ENCODE measurements at places on chromosomes 11 and 22.
A peak's percentile ranks its signal among the peaks of the same experiment; 100 is the strongest.

GRCh38 chr11:118201966-118202365 lies 22.8 kb downstream of the JAML start:
- DNase-seq, result no peak

GRCh38 chr11:66316849-66317251 lies at the start of gene CD248:
TSS of gene CD248 (minus strand) at chr11:66317044. CDS start at chr11:66317027, 17 bp downstream.
- DNase-seq, result no peak

GRCh38 chr11:65590240-65590738 lies 5.3 kb downstream of the KCNK7 start:
- peak; percentile 85 for DNase-seq

DNA sequence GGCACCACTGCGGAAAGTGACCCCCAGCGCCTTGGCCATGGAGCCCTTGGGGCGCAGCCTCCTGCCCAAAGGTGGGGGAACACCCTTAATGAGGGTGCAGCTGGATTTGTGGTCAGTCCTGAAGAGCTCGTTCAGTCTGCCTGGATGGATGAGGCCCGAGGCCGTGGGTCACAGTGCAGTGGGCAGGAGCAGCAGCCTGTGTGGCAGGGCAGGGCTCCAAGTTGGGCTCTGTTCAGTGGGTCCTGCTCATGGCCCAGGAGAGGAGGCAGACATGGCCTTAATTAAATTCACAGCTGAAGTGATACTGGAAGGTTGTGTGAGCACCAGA lies 33.3 kb downstream of the FAM83F start:
- no peak for DNase-seq

DNA sequence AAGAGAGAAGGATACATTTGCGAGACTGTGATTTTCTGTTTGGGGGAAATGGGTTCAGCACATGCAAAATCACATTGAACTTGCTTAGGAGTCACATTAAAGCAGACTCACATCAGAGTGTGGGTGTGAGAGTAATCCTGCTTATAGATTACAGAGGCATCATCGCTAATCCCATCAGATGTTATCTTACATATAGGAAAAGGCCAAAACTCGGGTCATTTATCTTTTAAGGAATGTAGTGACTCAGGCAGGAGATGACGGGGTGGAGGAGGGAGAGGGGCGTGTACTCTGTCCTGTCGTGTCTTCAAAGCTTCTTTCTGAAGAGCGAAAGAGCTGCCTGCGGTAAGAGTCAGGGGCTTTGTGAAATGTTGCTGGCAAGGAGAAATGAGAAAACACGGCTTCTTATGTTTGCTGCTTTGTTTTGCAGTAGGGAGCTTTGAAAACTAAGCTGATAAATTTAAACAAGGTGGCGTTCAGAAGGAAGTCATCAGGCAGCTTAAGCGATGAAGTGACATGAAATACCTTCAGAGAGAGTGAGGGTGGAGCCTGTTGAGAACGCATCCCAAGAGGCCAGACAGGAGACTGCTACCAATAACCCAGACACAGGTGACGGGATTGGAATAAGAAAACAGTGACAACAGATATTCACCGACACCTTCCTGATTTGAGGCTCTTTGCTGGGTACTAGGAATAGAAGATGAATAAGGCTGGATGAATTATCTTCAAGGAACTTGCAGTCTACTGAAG lies 2.2 kb upstream of the C11orf16 start:
- DNase-seq, result no peak

- DNase-seq, result peak; percentile 63
Observed at GRCh38 chr11:5380740-5381342, 2.8 kb upstream of the OR51M1 start.

All from NAMALWA (cell line).